ENCODE measurements at places on chromosomes 1 and 21.

DNA sequence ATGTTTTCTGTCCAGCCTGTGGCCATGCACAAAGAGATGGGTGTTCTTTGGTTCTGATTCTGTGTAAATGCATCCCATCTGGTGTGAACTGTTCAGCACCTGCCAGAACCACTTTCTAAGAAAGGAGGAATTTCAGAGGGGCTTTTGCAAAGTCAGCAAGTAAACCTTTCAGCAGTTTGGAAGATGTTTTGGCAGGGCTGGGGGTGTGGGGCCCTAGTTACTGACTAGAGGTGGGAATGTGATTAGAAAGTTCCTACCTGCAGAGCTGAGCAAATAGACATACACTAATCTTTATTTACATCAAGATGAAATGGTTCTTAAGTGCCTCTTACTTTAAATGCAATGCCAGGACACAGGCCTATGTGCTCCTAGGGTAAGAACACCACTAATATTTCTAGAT is 378.1 kb upstream of the USP24 start:
- DNase-seq = no peak

DNA sequence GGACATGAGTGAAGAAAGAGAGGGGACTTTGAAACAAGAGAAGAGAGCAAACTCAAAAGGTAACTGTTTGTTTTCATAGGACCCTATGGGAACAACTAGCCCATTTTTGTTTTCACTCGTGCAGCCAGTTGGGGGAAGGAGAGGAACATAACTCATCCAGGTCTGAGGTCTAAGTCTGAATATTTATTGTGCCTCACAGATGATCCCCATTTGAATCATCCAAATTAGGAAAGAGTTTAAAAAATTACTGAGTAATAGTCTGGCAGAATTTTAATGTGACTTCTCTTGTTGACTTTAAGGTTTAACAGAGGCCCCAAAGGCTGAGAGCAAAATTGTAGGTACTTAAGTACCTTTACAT is 10.4 kb upstream of the TSPAN2 start:
- DNase-seq = no peak

DNA sequence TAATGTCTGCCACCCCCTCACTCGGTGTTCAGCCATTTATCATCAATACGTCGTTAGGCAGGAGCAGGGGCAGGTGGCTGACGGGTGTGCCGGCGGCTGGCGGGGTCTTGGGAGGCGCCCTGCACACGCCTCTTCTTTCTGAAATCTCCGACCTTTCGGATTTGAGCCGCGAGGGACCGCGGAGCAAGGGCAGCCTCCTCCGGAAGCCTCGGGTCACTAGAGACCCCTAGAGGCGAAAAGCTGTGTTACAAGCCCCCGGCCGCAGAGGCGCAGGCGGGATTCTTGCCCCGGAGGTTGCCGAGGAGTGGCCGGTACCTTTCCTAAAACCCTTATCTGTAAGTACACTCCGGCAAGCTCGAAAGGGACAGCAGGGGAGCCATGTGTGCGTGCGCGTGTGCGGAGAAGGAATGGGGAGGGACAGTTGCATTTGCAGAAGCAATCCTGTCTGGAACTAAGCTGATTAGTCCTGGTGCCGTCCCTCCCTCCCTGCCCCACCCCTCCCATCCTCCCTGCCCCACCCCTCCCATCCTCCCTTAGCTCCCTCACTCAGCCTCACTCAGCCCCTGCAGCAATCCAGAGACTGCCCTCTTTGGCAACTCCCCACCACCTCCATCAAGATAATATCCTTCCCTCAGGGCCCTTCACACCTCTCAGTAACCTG is 11.0 kb downstream of the BRINP2 start:
- DNase-seq = peak; percentile 92

DNA sequence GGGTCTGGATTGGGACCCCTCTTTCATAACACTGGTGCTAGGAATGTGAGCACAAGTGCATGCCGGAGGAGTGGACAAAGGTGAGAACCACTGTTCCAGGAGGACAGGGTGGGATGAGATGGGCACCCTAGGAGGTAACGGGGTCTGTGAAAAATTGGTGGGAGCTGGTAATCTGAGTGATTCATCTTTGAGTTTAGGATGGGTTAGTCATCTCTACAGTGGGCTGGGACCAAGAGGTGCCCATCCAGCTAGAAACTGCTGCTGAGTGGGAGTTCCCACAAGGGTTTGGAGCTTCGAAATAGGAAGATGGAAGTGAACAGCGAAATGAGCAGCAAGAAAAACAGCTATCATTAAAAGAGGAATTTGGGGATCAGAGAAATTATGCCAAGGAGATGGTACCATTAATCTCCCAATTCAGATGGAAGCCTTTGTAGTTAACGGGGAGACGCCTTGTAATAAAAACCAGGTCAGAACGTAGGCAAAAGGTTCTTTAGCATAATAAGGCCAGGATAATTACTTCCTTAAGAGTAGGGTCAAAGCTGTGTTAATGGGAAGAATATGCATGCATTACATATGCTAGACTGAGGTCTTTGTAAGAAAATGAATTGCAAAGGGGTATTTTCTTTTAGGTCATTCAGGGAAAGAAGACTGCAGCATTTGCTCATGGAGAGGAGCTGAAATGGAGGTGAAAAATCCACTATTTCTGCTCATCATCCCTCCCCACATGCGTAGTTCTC is 55.5 kb downstream of the OLFML3 start:
- DNase-seq = no peak

DNA sequence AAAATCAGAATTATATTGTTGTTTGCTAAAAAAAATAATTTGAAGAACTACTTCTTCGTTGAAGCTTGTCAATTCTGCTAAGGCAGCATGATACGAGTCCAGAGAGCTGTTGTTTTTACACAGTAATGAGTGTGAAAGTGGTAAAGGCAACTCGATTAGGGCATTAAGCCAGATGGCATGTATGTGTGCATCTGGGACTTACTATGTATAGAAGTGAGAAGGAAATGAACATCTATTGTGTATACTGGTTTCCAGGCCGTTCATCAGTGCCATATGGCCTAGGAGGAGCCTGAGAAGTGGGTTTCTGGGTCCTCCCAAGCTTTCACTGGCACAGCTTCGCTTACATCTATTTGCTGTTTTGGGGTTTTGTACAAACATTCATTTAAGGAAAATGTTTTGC is 5.7 kb downstream of the CTPS1 start:
- DNase-seq = no peak

- DNase-seq = no peak
These were observed 28.8 kb downstream of the SNAP47 start for GRCh38 chr1:227764019-227764391.

- DNase-seq = no peak
These were observed 62.3 kb downstream of the DAB1 start for GRCh38 chr1:57361516-57361915.

- DNase-seq = no peak
These were observed 2.3 kb downstream of the EVA1C start for GRCh38 chr21:32414579-32415358.

DNA sequence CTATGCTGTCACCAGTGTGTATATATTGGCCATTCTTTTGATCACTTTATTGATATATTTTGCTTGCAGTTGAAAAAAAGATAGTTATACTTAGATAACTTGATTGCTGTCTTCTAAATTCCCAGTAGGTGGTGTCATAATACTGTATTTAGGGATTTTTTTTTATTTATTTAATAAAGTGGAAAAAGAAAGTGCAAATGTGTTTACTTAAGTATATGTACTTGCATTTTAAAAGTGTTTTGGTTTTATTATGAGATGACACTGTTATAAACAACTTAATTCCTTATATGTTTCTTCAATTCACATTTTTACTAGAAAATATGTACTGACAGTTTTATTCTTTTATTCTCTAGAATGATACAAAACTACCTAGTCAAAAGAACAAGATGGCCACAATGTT is 164.8 kb downstream of the USP25 start:
- no peak for DNase-seq

DNA sequence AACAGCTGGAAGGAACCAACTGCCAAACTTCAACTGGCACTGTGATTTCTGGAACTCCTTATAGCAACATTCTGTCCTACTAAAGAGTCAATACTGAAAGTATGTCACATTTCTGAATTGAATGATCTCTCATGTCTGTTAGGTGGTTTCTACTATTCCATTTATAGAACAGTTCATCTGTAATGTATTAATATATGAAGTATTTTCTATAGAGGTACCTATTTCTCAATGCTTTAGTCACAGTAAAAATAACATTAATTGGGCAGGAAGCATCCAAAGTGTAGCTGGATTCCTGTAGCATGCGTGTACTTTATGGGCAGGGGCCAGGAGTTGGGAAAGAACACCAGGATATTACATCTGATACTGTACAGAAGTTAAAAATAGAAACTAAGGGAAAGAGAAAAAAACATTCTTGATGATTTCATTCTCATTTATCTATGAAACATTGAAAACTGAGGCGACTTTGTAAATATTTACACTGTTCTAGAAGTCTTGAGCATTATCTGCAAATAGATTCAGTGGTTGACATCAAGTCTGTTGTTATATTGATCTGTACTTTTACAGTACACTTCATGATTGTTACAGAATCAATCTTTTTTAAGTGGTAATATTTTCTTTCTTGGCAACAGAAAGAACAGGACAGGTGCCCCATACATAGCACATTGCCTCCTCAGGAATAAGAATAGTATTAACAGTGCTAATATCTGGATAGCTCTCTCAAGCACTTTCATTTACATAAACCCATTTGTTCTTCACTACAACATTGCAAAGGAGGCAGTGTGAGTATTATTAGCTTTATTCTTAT is 6.2 kb upstream of the ZNF281 start:
- DNase-seq = no peak

DNA sequence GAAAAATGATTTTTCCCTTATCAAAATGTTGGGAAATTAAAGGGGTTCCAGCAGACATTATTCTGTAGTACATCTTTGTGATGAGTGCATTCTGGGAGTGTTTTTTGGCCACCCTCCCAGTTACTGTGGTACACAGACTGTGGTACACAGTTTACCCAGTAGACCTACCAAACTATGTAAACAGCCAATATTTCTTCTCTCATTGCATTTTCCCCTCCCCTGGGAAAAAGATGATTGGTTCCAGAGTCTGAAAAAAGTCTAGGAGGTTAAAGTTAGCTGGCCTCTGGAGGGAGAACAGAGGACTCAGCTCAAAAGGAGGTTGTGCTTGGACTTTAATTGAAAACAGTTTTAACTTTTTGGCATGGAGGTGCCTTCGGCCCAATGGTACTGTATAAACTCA is 42.5 kb downstream of the PGM1 start:
- no peak for DNase-seq

DNA sequence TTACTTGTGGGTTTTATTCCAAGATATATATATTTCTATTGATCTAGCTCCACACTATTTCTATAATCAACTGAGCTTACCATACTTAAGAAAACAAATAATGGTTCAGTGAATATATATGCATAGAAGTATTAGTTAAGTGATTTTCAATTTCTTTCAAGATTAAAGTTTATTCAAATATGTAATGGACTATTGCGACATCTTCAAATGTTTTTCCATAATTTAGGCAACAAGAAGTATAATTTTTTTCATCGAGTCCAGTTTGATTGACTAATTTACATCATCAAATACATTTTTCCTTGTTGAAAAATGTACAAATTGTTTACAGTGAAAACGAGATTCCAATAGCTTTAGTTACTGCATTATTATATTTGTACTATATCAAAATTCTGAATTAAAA is 528.6 kb downstream of the PTPRC start:
- no peak for DNase-seq

GRCh38 chr1:7972285-7972684 is 10.8 kb downstream of the PARK7 start:
- DNase-seq = no peak
